ENCODE measurements at places on chromosomes 3 and 15. TPM values are rescaled to one million over a fixed set of nuclear protein-coding genes. Genes with fewer than 3 reads are reported as not detected.
A peak's percentile ranks its signal among the peaks of the same experiment; 100 is the strongest.

DNA sequence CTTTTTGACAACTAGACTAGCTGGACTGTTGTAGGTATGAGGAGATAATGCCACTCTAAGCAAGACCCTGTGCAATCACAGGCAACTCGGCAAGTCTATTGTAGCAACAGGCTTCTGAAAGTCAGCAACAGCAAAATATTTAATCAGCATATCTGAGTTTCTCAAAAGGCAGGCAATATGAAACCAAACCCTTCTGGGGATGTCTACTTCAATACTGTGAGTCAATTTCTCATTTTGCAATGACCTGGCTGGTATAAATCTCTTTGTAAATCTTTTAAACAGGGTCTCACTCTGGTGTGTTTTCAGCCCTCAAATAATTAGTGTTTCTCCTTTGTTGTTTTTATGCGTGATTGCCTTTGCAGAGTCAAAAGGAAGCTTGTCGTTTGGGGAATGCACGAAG lies 1044.5 kb downstream of the NTRK3 start:
- DNase-seq = no peak
- no peaks in the 10 kb centered on the region for H3K4me1 ChIP-seq
- no peaks in the 10 kb centered on the region for H3K27me3 ChIP-seq
- no peak overlapping the region for H3K27ac ChIP-seq
- H3K36me3 ChIP-seq = no peaks in the 10 kb centered on the region
- no peak overlapping the region for H3K4me3 ChIP-seq

- H3K4me3 ChIP-seq = no peak overlapping the region
- no peaks in the 10 kb centered on the region for H3K27me3 ChIP-seq
- H3K27ac ChIP-seq = no peak overlapping the region
- no peaks in the 10 kb centered on the region for H3K36me3 ChIP-seq
- DNase-seq = no peak
Measured at GRCh38 chr15:52636459-52636858, 42.7 kb downstream of the ATOSA start.

- peaks cover 5% of the 10 kb centered on the region for H3K4me1 ChIP-seq
- H3K36me3 ChIP-seq = no peaks in the 10 kb centered on the region
- no peak overlapping the region for H3K4me3 ChIP-seq
- H3K27me3 ChIP-seq = no peaks in the 10 kb centered on the region
- DNase-seq = peak; percentile 29
- H3K27ac ChIP-seq = peak overlapping the region; percentile 53
Measured at GRCh38 chr3:64954995-64955636, 267.3 kb upstream of the ADAMTS9 start.

- no peaks in the 10 kb centered on the region for H3K27me3 ChIP-seq
- no peaks in the 10 kb centered on the region for H3K4me1 ChIP-seq
- no peak overlapping the region for H3K27ac ChIP-seq
- no peaks in the 10 kb centered on the region for H3K36me3 ChIP-seq
Measured at GRCh38 chr3:181976526-181976925, 264.8 kb downstream of the SOX2 start.

GRCh38 chr3:46927718-46928073 lies 48.8 kb downstream of the CCDC12 start:
- no peaks in the 10 kb centered on the region for H3K27me3 ChIP-seq
- H3K36me3 ChIP-seq = peaks cover 16% of the 10 kb centered on the region
- peaks cover 50% of the 10 kb centered on the region for H3K4me1 ChIP-seq

DNA sequence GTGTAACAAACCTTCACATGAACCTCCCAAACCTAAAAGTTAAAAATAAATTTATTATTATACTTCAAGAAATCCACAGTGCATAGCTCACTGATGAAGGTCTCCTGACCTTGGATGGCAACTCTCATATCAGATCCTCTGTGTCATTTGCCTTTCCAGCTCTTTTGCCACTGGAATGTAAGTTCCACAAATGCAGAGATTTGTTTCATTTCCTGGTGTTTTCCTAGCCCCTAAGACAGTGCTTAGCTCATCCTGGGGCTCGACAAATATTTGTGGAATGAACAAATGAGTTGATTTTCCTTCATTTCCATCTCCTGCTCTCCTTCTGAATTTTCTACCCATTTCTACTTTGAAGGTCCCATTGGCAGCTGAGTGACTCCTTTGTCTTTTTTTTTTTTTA lies 56.0 kb downstream of the FRMD4B start:
- peak overlapping the region; percentile 84 for H3K27ac ChIP-seq
- no peak for DNase-seq
- no peak overlapping the region for H3K4me3 ChIP-seq
- no peaks in the 10 kb centered on the region for H3K36me3 ChIP-seq
- H3K4me1 ChIP-seq = peaks cover 30% of the 10 kb centered on the region

DNA sequence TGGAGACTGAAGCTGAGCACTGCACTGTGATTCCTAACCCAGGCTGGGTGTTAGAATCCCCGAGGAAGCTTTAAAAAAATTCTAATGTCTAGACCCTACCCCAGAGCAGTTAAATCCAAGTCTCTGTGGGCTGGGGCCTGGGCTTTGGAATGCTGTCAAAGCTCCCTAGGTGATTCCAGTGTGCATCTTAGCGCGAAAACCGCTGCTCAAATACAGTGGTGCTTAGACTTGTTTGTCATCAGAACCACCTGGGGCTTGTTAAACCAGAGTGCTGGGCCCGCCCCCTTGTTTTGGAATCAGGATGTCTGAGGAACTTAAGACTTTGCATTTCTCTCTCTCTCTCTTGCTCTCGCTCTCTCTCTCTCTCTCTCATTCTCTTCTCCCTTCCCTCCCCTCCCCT lies 20.7 kb downstream of the RHCG start:
- no peak overlapping the region for H3K4me3 ChIP-seq
- no peak overlapping the region for H3K27ac ChIP-seq
- DNase-seq = no peak

- peaks cover 17% of the 10 kb centered on the region for H3K4me1 ChIP-seq
- no peak for DNase-seq
- H3K27me3 ChIP-seq = no peaks in the 10 kb centered on the region
- peak overlapping the region; percentile 2 for H3K4me3 ChIP-seq
Measured at GRCh38 chr3:25423780-25424588, 4.1 kb upstream of the RARB start.

DNA sequence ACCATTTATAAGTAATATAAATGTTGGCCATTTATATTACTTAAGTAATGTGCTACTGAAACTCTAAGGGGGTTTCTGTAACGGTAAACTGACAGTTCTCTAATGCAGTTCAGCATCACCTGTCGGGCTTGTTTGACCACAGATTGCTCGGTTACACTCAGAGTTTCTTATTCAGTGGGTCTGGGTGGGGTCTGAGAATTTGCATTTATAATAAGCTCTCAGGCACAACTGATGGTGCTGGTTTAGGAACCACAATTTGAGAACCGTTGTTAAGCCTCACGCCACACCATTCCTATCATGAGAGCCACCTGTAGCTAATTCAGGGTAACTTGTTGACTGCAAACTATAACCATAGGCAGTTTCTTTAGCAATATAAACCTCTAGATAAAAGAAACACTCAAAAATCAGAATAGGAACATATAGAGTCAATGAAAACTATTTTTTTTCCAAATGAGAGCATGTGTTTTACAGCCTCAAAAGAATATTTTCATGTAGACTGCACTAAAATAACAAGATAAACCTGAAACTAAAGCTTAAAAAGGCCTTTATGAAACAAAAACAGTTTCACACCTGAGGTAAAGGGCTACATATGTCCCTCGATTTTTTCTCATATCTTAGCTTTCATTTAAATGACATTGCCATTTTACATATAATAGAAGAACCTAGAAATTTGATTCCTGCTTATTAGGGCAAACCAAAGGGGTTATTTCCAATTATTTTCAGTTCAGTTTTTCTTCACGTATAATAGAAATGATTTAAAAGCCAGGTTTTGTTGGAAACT lies 604.8 kb downstream of the UNC13C start:
- no peaks in the 10 kb centered on the region for H3K27me3 ChIP-seq
- H3K4me3 ChIP-seq = no peak overlapping the region
- no peak for DNase-seq

DNA sequence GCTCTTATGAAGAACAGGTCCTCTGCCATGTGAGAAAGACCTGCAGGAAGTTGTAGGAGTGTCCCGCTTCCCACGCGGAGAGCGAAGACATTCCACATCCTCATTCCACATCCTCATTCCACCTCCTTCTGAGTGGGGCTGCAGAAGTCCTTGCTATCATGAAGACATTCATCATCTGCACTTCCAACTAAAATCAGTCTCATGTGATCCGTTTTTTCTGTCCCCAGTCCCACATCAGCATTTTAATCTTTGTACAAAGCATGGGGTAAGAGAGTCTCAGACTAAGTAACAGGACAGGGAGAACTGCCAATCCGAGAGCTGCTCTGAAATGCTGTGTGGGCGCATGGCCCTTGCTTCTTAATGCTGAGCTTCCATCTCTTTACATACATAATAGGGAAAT lies 227.2 kb downstream of the RSRC1 start:
- no peaks in the 10 kb centered on the region for H3K36me3 ChIP-seq
- DNase-seq = no peak
- no peaks in the 10 kb centered on the region for H3K4me1 ChIP-seq
- H3K27me3 ChIP-seq = no peaks in the 10 kb centered on the region
- H3K27ac ChIP-seq = no peak overlapping the region

DNA sequence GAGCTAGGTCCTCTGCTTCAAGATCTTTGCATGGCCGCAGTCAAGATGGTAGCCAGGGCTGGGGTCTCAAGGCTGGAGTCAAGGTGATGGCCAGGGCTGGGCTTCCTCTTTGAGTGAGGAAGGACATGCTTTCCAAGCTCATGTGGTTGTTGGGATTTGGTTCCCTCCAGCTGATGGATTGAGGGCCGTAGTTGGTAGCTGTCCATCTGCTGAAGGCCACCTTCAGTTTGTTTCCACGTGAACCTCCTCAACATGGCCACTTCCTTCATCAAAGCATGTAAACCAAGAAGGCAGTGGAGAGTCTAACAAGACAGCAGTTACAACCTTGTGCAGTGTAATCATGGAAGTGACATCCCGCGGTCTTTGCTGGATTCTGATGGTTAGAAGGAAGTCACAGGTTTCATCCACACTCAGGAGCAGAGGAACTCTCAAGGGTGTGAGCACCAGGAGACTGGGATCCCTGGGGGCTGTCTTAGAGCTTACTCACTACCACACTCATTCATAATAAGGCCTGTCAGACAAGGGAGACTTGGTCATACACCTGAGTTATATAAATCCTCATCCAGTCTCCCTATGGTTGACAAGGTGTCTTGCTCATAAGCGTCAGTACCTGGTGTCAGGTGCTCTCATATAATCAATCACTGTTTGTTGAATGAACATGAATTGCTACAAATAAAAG lies 42.1 kb downstream of the ABHD5 start:
- peaks cover 30% of the 10 kb centered on the region for H3K4me1 ChIP-seq
- peak overlapping the region; percentile 21 for H3K27ac ChIP-seq
- no peak for DNase-seq

DNA sequence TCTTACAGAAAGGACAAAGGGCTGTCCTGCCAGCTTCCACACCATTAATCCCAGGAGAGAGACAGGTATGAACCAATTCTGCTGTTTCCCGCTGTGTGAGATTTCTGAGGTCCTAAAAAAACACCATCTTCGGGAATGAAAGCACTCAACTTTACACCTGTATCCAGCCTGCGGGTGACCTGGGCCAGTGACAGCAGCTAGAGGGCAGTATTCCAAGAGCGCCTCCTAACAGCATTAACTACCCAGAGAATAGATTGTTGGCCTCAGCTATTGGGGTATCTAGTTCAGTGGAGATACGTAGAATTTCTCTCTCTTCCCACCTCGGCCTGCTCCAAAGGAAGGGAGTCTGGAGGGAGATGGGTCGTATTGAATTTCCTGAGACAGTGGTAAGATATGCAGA lies 55.1 kb downstream of the WDR76 start:
- no peaks in the 10 kb centered on the region for H3K27me3 ChIP-seq
- H3K27ac ChIP-seq = no peak overlapping the region
- no peak overlapping the region for H3K4me3 ChIP-seq
- no peak for DNase-seq
- no peaks in the 10 kb centered on the region for H3K36me3 ChIP-seq
- H3K4me1 ChIP-seq = no peaks in the 10 kb centered on the region

PEX5L gene
- not detected for total RNA-seq

PRR23B gene
- not detected for total RNA-seq

TMEM207 gene
- not detected for total RNA-seq

PKM gene
- 544 TPM for total RNA-seq

GOLGA8J gene
- total RNA-seq = 0.81 TPM

KLF15 gene
- 55.7 TPM for total RNA-seq

ADGRG7 gene
- not detected for total RNA-seq

TRIM59 gene
- 4.1 TPM for total RNA-seq

SYNPR gene
- total RNA-seq = not detected

PLCH1 gene
- 0.28 TPM for total RNA-seq

GOLGA6L7 gene
- not detected for total RNA-seq

MKRN3 gene
- total RNA-seq = 5.0 TPM

RLBP1 gene
- total RNA-seq = not detected

IMP3 gene
- total RNA-seq = 79.9 TPM

PP2D1 gene
- not detected for total RNA-seq

PRR20G gene
- total RNA-seq = not detected
